ENCODE measurements at places on chromosomes 13 and 19.

DNA sequence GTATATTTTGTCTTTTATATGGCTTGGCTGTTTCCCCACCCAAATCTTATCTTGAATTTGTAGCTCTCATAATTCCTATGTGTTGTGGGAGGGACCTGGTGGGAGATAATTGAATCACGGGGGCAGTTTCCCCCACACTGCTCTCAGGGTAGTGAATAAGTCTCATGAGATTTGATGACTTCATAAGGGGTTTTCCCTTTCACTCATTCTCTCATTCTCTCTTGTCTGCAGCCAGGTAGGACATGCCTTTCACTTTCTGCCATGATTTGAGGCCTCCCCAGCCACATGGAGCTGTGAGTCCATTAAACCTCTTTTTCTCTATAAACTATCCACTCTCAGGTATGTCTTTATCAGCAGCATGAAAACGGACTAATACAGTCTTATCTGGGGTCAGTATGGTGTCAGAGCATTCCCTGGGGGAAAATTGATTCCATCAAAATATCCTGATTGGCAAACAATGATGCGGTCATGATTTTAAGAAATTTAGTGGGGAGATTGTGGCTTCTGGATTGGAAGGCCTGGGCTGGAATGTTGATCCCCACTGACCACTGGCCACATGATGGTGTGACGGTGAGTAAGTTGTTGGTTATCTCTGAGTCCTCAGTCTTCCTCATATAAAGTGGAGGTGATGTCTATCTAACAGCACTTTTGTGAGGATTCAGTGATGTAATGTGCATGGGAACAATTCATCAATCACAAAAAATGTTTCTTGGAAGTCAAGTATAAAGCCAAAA lies 27.5 kb upstream of the ANKRD10 start:
- no peak for DNase-seq

- DNase-seq: no peak
These were observed at the start of gene IGFLR1 for GRCh38 chr19:35742121-35742724. TSS of gene IGFLR1 (minus strand) at chr19:35742452. CDS start at chr19:35741180, 1,272 bp downstream.

GRCh38 chr19:39064405-39064804 lies 19.8 kb upstream of the ACP7 start:
- DNase-seq: no peak

- DNase-seq: no peak
These were observed 2.2 kb upstream of the EID2 start for GRCh38 chr19:39542206-39542605.

DNA sequence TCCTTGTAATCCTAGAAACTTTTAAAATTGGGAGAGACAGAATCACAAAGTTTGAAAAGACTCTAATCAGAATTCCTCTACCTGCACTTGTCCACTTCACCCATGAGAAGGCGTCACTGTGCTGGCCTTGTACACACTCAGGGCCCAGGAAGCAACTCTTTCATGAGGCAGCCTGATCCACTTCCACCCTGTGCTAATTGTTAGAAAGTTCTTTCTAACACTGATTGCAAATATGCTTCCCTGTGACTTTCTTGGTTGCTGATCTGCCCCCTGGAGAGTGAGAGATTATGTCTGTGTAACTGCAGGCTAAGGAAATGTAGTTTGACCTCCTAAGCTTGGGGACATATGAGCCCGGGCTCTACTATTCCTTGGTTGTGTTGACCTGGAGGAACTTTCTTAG lies 494.6 kb downstream of the MYO16 start:
- DNase-seq: no peak

DNA sequence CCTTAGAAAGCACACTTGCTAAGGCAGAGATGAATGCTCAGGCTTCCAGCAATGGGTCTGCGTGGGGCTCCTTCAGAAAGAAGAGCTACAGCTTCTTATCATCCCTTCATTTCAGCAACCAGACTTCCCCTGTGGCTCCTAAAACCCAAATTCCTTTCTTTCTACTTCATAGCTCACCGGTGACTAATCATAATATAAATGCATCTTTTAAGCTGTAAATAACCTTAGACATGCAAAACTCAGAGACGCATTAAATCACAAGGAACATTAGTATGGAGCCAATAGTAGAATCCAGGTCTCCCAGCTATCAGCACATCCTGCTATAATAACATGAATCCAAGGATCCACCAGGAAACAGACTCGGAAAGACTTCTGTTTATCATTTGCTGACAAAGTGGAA lies 375.6 kb downstream of the COG6 start:
- no peak for DNase-seq

DNA sequence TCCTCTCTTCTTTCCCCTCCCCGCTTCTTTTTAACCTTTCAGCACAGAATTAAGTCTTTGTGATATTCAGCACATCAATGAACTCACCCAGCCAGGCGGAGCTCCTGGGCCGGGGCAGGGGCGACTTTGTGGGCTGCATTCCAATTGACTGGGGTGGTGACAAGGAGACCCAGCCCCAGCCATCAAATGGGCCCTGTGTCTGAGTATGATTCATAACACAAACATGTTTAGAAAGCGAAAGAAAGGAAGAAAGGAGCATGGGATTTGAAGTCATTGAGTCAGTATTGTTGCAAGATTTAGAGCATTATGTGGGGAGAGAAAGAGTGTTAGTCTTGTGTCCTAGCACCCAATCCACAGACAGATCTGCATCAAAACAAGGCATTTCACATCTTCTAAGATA lies 185.3 kb downstream of the LHFPL6 start:
- no peak for DNase-seq

GRCh38 chr19:55649268-55650125 lies 1.5 kb downstream of the CCDC106 start:
- DNase-seq: no peak

DNA sequence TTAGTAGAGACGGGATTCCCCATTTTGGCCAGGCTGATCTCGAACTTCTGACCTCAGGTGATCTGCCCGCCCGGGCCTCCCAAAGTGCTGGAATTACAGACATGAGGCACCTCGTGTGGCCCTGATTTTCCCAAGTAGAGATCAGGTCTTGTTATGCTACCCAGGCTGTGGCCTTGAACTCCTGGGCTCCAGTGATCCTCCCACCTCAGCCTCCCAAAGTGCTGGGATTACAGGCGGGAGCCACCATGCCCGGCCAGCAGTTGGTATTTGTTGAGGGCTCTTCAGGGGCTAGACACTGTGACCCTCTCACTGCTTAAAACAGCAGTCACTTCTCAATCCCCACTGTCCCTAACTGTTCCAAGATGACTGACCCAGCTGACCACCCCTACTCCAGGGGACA lies 8.5 kb upstream of the ELAVL3 start:
- no peak for DNase-seq

- DNase-seq: no peak
These were observed 880 bp downstream of the SWSAP1 start for GRCh38 chr19:11375143-11375948.

GRCh38 chr13:91042870-91043269 lies 304.6 kb upstream of the MIR17HG start:
- no peak for DNase-seq

- DNase-seq: no peak
These were observed 188.2 kb upstream of the TSC22D1 start for GRCh38 chr13:44764302-44764692.

GRCh38 chr13:51004918-51005460 lies 95.4 kb downstream of the RNASEH2B start:
- DNase-seq: no peak

DNA sequence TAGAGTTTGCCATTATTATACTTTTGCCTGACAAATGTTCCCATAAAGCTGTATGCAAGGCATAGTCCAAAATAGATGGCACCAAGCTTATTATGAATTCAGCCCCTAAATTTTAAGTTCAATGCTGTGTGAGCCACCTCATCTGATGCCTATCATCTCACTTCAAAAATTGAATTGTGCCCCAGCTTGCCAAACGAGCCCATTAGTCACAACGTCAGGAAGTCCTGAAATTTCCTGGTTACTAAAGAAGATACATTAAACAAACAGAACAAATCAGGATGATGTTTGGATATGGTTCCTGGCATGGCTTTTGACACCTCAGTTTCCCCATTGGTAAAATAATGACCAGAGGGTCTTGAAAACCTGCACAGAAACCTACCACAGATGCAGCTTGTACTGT lies 147.5 kb upstream of the SOX21 start:
- DNase-seq: no peak

GRCh38 chr19:15775249-15775648 lies 12.2 kb upstream of the OR10H5 start:
- no peak for DNase-seq

GRCh38 chr19:13275016-13275722 lies 125.0 kb downstream of the IER2 start:
- DNase-seq: no peak

GRCh38 chr19:31553846-31554215 lies 204.6 kb upstream of the TSHZ3 start:
- no peak for DNase-seq

DNA sequence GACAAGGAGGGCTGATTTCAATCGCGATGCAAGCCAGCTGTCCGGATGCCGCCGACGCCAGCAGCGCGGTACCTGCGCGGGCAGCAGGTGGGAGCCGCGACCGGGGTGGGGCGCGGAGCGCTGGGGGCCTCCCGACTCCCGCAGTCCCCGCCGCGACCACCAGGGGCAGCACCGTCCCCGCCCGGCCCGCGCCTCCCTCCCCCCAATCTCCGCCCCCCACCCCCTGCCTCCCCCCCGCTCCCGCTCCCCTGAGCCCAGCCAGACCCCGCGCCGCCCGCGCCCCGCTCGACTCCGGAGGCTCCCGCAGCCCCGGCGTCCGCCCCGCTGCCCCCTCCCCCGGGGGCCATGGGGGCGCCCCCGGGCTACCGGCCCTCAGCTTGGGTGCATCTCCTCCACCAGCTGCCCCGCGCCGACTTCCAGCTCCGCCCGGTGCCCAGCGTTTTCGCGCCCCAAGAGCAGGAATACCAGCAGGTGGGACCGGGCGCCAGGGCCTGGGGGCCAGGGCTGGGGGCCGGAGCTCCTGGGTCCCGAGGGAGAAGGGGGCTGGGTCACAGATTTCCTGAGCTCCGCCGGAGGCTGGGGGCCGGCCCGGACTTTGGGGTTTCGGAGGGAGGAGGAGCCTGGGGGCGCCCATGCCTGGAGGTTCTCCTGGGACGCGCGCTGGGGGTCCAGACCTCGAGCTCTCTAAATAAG lies at the start of gene TTYH1:
TTYH1 (plus strand) TSS at position 257 of the 693 bp plus-strand sequence; CDS start at position 346, 89 bp downstream.
- no peak for DNase-seq

DNA sequence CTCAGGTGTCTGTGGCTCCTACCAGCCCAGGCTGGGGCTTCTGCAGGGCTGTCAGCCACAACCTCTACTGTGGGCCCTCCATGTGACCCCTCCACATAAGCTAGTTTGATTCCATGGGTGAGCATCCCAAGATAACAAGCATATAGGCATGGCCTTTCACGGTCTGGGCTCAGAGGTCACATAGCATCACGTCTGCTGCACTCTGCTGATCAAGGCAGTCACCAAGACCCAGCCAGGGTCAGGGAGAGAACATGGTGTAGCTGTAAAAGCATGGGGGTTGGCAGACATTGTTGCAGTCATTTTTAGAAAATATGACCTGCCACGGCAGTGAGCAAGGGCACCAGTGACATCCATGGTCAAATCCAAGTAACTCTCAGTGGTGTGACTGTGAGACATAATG lies 698.8 kb downstream of the UQCRFS1 start:
- no peak for DNase-seq

GRCh38 chr13:43238341-43239083 lies 215.1 kb downstream of the DNAJC15 start:
- DNase-seq: no peak

- no peak for DNase-seq
These were observed 46.1 kb downstream of the LATS2 start for GRCh38 chr13:21015284-21015683.

DNA sequence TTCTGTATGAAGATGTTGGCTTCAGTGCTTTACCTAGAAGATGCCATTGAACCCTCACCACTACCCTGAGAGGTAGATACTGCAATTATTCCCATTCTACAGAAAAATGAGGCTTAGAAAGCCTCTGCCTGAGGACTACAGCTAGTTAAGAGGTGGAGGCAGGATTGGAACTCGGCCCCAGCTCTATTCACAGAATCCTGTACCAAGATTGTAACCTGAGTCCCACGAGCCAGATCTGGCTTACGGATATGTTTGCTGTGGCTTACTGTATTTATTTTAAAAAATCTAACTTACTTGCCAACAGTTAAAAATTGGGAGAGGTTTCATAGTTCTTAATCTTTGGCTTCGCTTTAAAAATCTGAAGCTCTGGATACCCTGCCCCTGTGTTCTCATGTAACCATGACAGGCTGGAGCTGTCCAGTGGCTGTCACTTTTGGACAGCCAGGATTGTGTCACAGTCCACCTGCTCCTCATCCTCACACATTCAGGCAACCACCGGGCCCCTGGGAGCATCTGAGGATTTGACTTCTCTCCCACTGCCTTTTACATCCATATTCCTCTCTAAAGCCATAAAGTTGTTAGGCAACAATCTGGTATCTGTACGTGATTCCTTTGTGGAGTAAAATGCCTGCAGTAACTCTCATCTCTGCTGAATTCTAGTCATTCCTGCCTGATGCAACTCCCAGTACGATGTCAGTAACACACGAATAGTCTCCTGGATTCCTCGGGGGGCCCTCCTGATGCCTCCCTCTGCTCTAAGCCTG lies 160.8 kb upstream of the SERP2 start:
- DNase-seq: peak; percentile 52

DNA sequence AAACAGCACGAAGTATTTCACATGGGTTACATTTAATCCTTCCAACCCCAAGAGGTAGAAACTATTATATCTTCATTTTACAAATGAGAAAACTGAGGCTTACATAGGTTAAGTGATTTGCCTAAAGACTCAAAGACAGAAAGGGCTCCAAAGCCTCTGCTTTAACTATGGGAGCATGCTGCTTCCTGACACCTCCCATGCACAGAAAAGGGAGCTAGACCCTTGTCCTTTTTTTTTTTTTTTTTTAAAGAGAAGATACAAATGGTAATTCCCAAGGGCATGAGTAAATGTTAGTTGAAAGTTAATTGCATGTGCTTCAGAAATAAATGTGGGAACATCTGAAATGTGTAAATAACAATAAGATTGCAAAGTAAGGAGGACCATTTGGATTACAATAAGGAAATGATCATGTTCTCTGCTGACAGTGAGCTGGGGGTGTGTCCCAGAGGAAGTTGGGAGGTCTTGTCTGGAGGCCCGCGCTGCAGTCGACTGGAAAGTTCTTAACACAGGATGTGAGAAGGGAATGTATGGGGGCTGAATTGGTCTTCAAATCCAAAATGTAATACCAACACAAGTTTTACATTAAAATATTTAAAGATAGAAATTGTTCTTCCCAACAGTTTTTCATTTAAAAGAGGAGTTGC lies 500.3 kb downstream of the KLF12 start:
- no peak for DNase-seq

DNA sequence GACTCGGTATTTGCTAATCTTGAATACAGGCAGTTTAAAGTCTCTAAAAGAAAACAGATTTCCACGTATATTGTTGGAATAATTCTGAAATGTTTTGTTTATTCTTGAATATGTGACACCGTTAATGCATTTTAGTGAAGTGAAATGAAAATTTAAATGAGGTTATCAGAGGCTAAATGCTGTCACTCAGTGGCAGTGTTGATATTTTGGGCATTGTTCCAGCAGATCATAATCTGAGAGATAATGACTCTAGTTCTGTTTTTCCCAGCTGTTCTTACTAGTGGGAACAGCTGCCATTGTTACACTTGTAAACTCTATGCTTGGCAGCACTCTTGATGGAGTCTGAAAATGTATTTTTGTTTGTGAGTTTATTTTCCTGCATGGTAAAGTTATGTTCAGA lies 365.6 kb upstream of the SLC10A2 start:
- DNase-seq: no peak

GRCh38 chr19:49445997-49446396 lies 4.7 kb upstream of the SLC17A7 start:
- DNase-seq: no peak

GRCh38 chr19:54100561-54100960 lies at the start of gene OSCAR:
TSS of gene OSCAR (minus strand) at chr19:54100803. CDS start at chr19:54100792, 11 bp downstream.
- no peak for DNase-seq

Data from NCI-H460 (cell line).